ENCODE measurements at places on chromosomes 12 and 14.

GRCh38 chr14:105087308-105087962, 22.2 kb upstream of the GPR132 start:
- no peak for DNase-seq

- DNase-seq: no peak
Observed at GRCh38 chr12:89417246-89417977, 65.1 kb upstream of the DUSP6 start.

- no peak for DNase-seq
Observed at GRCh38 chr12:4742416-4742970, 22.3 kb downstream of the GALNT8 start.

DNA sequence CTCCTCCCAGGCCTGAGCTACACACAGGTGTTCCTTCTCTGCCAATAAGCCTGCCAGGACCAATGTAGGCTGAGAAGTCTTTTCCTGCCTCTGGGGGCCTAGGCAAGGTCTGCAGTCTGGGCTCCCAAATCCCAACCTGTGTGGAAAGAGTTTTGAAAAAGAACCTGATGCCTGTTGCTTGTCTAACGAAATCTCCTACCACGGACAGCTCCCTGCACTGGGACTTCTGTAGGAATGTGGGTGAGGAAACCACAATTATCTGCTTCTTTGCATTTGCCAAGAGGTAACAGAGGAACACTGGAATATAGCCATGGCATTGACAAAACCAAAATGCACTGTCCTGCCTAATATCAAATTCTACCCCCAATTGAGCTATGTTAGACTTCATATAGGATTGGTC, 877.0 kb upstream of the TMEM132C start:
- no peak for DNase-seq

DNA sequence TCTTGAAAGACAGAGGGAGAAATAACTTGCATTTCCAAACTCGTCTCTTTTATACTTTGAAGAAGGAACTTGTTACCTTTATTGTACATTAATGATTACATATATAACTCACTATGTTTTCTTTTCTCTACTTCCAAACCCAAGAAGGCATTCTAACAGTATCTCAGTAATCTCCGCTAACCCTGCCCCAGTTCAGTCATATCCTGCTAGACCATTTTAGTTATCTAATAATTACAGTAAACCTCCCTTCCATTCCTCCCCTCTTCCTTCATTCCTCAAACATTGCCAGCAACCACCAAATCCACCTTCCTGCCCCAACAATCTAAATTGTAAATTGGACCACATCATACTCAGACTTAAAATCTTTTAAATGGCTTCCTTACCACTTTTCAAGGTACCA, 30.6 kb downstream of the STK38L start:
- no peak for DNase-seq

- no peak for DNase-seq
Observed at GRCh38 chr14:55448141-55448614, 7.8 kb upstream of the TBPL2 start.

- peak; percentile 93 for DNase-seq
Observed at GRCh38 chr12:52354200-52354599, 13.1 kb downstream of the KRT85 start.

GRCh38 chr14:68961781-68962584, 17.1 kb downstream of the ACTN1 start:
- DNase-seq: no peak

DNA sequence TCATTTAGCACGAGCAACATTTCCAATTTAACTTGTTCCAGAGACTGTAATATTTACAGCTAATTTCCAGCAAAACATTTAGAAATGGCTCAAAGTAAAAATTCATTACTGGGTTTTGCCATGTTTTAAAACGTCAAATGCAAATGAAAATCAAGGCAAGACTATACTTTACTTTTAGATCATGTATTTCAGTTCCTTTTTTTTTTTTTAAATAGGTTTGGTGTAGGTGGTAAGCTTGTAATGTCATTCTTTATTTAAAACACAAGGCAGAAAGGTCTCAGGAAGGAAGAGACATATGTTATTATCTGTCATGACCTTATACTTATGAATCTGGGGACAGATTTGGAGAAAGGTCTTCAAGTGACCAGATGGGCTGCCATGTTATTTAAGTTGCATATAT, 54.1 kb downstream of the GRIP1 start:
- DNase-seq: no peak

- DNase-seq: no peak
Observed at GRCh38 chr14:41663473-41663850, 56.8 kb downstream of the LRFN5 start.

DNA sequence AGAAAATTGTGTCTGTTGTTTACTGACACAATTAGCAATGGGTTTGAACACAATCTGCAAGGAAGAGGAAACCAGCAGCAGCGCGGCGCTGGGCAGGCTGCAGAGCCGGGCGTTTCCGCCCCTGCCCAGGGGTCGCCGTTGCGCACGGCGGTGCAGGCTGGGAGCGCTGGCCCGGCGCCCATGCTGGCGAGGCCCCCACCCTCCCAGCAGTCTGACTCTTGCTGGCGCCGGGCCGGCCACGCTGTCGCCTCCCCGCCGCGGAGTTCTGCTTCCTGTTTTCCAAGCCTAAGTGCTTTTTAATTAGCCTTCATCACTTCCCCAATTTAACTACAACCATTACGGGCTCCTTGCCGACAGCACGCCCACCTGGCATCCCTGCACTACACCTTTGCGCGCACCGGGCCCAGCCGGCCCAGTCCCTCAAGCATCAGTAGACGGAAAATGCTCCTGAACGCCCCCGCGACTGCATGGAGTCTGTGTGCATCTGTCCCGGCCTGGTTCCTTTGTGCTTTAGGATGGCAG, 212.1 kb downstream of the GXYLT1 start:
- peak; percentile 16 for DNase-seq

DNA sequence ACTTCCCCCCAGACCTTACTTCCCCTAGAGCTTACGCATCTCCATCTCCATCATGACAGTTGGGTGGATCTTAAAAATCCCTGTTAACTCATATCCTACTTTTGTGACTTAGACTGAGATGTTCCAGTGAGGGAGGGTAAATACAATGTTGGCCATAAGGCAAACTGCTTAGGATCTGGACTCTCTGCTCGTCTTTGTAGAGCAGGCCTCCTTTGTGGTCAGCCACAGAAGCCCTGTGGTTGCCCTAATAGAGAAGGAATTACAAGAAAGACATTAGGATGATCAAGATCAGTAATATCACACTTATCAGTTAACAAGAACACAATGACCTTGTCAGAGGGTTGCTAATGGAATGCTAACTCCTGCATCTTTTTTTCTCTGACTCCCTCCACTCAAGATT, 52.0 kb downstream of the TMEM132C start:
- no peak for DNase-seq

DNA sequence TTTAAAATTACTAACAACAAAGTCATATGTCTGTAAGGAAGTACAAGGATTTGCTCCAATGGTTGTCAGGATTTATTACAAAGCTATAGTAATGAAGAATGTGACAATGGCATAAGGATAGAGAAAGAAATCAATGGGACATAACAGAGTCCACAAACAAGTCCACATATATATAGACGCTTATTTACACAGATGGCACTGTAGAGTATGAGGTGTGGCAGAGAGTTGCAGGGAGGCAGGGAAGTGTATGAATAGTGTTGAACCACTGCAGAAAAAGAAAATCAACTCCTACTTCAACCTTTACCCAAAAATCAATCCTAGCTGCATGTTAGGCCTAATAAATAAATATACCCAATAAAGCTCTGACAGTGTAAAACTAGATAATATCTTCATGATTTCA, 21.3 kb downstream of the SOS2 start:
- no peak for DNase-seq

DNA sequence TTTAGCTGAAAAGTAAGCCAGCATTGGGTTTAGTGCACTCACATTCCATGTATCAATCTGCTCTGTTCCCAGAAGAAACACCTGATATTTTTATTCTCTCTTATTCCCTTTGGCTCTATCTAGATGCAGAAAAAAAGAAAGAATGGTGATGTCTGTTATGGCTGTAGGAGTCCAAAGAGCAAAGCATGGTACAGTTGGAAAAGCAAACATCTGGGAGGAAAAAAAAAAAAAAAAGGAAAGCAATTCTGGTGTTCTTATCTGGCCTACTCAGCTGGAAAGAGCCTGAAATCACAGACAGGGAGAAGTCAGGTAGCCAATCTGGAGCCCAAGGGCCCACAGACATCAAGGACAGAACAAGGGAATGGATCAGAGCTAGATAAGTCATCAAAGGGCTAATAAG, 293.9 kb downstream of the DUSP6 start:
- DNase-seq: no peak

DNA sequence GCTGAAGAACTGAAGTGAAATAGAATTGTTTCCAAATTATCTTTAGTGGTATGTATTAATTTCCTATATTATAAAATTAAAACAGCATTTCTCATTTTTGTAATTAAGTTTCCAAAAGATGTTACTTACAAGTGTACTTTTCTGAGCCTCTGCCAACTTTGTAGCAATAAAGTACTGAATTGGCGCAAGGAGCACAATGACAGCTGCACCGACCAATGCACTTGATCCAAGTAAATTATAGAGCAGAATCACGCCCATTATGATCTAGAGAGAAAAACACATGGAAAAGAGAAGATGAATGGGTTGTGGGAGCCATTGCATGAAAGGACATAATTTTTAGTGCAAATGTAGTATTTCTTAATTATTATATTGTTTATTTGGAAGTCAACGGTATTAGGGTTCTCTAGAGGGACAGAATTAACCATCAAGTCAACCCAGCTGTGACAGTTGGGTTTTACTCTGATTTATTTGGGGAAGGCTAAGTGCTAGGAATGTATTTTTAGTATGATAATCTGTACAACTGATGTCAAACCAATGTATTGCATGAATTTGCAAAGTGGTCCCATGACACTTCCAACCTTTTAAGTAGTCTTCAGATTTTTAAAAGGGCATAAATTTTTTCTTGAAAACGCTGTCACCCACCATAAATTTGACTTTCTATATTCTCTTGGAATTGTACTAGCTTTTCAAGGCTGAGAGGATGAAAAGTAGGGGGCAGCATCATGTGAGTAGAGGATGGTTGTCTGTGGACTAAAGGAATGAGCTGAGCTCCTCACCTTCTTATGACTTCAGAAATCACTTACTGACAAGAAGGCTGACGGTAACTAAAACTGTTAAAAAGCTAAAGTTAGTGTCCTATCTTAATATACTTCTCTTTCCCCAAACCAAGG, 33.0 kb downstream of the ABCC9 start:
- no peak for DNase-seq

GRCh38 chr12:106174876-106175275, 36.1 kb upstream of the NUAK1 start:
- DNase-seq: no peak

GRCh38 chr14:104223101-104224041, 85.0 kb downstream of the KIF26A start:
- peak; percentile 98 for DNase-seq

- no peak for DNase-seq
Observed at GRCh38 chr12:38666425-38666824, 239.0 kb downstream of the CPNE8 start.

GRCh38 chr14:47790477-47790876, 115.1 kb upstream of the MDGA2 start:
- DNase-seq: no peak

GRCh38 chr12:17642340-17642650, 447.7 kb downstream of the RERGL start:
- DNase-seq: no peak

DNA sequence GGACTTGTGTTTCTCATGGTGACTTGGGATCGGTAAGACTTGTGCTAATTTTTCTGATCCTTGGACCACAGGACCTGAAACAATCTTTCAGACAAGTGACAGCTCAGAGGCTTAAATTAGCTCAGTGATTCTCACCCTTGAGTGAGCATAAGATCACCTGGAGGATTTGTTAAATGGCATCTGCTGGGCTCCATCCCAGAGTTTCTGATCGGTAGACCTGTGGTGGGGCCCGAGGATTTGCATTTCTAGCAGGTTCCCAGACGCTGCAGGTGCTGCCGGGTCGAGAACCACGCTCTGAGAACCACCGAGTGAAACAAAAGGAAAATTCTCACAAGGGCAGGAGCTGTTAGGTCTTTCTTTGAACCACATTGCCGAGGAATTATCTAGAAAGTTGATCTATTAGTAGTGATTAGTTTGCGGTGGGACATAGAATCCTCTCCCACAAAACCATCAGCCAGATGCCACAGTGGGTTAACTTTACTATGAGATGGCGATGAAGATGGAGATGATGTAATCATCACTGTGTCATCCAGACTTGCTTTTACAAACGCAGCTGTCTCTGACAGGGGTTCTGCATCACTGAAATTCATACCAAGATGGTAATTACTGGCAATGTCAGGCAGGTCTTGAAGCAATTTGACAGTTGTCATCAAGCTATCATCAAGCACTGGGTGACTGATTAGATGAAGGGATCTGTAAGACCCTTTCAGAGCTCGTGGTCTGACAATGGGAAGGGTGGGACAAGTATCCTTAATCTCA, 184.0 kb downstream of the AACS start:
- peak; percentile 11 for DNase-seq

GRCh38 chr12:117193903-117194302, 3.6 kb upstream of the FBXO21 start:
- DNase-seq: no peak

DNA sequence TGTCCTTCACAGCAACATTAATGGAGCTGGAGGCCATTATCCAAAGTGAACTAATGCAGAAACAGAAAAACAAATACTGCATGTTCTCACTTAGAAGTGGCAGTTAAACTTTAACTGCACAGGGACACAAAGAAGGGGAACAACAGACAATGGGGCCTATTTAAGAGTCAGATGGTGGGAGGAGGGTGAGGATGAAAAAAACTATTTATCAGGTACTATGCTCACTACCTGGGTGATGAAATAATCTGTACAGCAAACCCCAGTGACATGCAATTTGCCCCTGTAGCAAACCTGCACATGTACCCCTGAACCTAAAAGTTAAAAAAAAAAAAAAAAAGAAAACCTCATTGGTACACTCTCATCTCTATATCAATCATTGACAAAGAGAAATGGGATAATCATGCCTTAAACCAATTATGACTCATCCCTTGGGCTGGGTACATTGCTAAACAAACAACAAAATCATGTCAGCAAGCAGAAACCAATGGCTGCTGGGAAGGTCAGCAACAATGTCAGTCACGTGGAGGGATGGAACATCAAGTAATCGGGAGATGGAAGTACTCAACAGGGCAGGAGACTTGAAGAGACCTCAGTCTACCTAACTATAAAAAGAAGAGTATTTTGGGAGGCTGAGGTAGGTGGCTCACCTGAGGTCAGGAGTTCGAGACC, 479.2 kb downstream of the RMST start:
- peak; percentile 4 for DNase-seq

DNA sequence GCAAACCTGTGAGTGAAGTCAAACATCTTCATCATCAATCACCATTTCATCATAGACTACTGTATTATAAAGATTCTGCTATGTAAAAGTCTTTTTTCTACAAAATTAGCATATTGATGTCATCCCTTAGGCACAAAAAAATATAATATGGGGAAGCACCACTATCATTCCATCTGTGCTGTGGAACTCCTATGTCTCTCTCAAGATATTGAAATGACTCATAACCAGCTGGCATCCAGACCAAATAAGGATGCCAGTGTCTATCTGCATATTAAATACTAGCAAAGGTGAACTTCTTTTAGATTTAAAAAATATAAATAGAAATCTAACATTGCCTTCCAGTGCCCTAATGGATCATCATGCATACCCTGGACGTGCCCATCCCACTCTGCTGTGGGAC, 17.9 kb upstream of the DCAF5 start:
- DNase-seq: no peak

Measured in NCI-H82 (cell line).